NCI-H460 (cell line): ENCODE measurements at places on chromosomes 1 and 21.

DNA sequence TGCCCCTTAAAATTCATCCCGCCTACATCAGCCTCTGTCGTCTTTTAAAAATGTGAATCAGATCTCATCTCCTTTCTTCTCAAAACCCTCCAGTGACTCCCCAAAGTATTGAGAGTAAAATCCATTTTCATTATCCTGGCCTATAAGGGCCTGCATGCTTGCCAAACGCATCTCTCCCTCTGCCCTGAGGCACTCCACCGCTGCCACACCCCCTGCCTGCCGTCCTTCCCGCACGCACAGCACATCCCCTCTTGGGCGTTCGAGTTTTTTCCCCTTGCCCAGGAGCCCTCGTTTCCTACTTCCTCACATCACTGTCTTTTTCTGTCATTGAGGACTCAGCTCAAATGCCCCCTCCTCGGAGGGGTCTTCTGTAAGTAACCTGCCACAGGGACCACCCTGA lies 53.3 kb upstream of the MTR start:
- no peak for DNase-seq

- DNase-seq = no peak
Observed at GRCh38 chr1:97806996-97807520, 113.8 kb downstream of the DPYD start.

DNA sequence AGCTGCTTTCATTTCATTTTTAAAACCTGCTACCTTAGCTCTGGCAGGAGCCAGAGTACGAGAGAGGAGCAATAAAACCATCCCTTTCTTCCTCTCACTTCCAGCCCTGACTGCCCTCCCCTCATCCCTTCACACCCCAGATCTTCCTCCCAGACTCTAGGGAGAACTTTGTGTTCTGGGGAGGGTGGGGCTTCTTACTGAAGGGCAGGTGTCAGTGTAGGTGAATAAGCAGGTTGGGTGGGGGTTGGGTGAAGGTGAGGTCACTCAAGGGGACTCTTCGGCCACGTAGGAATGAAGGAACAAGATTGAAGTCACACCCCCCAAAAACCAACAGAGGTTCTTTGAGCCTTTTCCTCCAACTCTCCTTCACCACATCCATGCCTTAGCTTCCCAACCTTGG lies 88.9 kb downstream of the CD58 start:
- DNase-seq = no peak

DNA sequence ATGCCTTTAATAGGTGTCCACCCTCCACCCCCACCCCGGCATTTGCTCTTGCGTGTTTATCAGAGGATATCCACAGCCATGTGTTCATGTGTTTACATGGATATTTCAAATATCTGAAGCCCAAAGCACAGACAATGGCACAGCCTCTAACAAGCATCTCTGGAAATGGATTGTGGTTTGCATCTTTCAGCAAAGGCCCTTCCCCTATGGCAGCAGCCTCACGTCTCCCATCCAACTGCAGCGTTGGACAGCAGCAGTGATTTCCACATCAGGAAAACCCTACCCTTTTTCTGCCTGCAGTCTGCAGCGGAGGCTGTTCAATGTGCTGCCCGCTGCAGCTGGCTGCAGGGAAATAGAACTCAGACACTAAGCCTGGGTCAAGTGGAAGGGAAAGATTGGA lies 1.6 kb downstream of the RASSF5 start:
- no peak for DNase-seq

- no peak for DNase-seq
Observed at GRCh38 chr21:25925936-25926335, 191.2 kb downstream of the GABPA start.

DNA sequence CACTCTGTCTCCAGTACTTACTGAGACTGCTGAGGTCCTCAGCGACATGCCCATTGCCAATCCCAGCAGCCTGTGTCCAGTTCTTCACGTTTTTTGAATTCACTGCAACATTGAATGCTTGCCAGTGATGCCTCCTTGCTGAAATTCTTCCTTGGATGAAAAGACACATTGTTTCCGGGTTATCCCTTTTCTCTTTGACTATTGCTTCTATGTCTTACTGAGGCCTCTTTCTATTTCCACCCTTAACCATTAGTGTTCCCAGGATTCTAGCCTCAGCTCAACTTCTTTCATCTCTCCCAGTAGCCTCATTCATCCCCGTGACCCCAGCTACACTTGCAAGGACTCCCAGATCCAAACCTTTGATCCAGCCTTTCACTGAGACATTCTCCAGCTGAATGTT lies 46.5 kb upstream of the KIF26B start:
- no peak for DNase-seq

GRCh38 chr1:2447276-2448097 lies 28.6 kb upstream of the PLCH2 start:
- DNase-seq = no peak
